ENCODE measurements at places on chromosomes 2 and 18. TPM values are rescaled to one million over a fixed set of nuclear protein-coding genes. Genes with fewer than 3 reads are reported as not detected.

- DNase-seq: no peak
Measured at GRCh38 chr2:35580956-35581355, 774.6 kb upstream of the CRIM1 start.

GRCh38 chr2:51490576-51491234 lies 458.8 kb upstream of the NRXN1 start:
- DNase-seq: no peak

The EMX1 gene
- not detected for total RNA-seq

- no peak for DNase-seq
Measured at GRCh38 chr2:129880971-129881370, 98.5 kb upstream of the RAB6C start.

DNA sequence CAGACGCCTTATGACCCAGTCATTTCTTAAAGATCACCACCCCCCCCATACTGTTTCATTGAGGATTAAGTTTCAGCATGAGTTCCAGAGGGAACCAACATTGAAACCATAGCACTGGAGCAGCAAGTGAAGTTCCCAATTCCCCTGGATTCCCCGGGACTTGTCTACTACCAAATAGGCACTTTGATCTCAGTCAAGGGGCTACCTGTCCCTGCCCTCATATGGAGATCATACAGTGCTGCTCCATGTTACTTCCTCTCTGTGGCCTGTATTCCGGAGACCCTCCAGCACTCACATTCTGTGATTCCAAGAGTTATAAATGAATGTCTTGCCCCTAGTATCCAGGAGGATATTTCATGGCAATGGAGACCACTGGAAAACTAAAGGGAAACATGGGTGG lies 42.5 kb downstream of the RNF144A start:
- peak; percentile 13 for DNase-seq

DNA sequence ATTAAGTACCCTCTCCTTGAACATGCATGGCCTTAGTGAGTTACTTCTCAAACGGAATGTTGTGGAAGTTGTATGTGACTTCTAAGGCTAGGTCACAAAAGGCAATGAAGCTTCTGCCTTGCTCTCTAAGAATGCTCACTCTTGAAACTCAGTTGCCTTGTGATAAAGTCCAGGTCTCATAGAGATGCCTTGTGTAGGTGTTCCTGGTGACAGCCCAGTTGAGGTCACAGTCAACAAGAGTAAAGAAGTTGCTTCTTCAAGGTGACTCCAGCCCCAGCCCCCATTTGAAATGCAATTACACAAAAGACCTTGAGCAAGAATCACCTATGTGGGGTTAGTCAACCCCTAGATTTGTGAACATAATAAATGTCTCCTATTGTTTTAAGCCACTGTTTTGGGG lies 35.6 kb downstream of the PTPN2 start:
- no peak for DNase-seq

DNA sequence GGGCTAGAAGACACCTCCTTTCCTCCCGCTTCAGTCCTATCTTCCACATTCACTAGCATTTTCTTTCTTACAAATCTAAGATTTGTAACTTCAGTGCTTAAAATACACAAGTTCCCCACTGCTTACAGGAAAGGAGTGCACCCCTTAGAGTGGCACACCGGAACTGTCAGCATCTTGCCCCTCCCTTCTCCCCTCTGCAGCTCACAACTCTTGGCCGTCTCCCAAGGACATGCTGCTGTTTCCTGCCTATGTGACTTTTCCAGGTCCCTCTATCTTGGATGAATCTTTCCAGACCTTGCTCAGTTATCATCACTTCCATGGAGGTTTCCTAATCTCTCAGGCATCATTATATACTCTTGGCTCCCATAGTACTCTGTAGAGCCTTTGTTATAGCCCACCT lies 334.8 kb downstream of the CELF4 start:
- no peak for DNase-seq

GRCh38 chr2:156817430-156817829 lies 381.3 kb downstream of the GPD2 start:
- DNase-seq: no peak

DNA sequence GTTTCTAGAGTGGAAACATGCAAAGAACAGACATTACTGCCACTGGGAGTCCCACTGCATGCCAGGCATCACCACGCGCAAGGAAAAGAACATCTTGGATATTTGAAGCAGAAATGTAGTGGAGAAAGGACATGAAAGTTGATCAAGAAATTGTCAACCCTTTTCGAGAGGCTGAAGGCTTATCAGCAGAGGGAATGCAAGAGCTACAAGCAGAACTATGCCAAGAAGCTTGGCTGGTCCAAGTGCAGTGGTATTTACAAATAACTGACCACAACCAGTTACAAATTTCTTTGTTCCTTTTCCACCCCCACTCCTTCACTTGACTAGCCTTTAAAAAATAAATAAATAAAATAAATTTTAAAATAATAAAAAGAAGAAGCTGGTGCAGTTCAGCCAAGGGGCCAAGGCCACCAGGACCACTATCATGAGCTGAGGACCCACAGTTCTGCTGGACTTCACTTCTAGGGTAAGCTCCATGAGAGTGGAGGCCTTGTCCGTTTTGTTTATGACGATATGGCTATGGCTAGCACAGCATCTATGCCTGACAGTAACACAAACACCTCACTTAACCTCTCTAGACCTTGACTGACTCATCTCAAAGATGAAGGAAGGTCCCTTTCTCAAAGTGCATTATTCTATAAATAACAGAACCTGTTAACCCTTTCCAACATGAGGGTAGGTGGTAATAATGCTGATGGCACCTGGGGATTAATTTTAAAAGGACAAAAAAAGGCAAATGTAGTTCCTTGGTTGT lies 20.9 kb downstream of the MARCHF4 start:
- DNase-seq: no peak

GRCh38 chr2:65388051-65388531 lies 44.3 kb downstream of the SPRED2 start:
- DNase-seq: no peak

DNA sequence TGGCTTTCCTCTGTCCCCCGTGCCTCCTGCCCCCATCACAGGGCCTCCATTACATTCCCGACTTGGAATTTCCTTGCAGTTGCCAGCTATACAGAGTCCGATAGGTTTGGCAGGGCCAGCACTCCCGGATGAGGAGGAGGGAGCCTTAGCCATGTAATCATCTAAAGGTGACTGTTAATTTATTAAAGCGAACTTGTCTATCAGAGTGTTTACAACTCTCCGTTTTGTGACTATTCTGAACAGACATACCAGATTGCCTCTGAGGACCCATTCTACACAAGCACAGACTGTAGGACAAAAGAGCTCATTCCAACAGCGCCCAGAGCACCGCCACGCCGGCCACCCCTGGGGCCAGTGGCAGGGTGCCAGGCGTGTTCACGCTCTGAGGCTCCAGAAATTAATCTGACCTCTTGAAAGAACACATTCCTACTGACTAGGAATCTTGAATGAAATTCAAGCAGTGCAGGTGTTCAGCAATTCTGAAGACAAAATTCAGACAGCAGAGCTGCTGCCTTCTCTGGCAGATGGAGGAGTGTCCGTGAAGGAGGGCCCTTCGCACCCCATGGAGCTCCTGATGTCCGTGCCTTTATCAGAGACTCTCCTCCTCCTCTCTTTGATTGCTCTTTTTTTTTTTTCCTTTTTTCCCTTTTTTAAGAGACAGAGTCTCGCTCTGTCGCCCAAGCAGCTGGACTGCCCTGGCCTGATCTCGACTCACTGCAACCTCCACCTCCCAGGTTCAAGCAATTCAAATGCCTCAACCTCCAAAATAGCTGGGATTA lies 58.1 kb upstream of the RALBP1 start:
- DNase-seq: no peak

DNA sequence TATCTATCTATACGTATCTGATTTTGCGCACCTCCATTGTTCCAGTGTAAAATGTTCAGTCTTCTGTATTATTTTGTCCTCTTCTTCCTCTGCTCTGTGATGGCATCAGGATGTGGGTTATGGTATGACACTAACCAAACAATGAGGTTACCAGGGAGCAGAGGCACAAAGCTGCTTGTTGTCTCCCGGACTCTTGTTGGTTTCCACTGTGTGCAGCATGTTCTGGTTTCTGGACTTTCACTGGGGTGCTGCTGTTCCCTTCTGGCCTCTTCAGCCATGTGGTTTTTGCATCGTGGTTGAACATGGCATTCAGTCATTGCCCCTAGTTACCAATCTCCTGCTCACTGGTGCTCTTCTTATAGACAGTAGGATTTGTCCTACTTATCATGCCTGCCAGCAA lies 665.9 kb downstream of the CBLN2 start:
- no peak for DNase-seq

The GATA6 gene
- 12.6 TPM for total RNA-seq

GRCh38 chr2:39664888-39665591 lies 677 bp upstream of the TMEM178A start:
- DNase-seq: no peak

DNA sequence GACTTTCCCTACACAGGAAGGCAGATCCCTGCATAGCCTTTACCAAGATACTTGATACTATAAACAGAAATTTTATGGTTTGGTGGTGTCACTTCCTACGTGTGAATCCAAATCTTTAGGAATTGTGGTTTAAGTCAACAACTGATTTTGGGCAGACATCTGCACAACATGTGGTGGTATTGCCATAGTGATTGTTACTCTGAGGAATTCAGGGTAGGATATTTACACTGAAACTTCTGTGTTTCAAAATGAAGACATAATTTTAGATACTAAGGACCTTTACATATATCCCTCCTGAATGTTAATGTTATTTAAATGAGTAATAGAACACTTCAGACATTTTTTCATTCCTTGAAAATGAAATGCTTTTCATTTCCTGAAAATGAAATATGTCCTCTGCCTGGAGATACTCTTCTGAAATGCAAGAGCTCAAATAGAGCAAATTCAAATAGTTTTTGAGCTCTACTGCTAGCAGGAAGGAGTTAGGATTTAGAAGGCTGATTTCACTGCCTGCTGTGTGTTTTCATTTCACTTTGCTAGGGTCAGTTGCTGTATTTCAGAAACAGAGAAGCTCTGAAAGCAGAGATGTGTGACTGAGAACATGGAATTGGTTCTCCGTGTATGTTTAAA lies 77.2 kb downstream of the MDH1 start:
- DNase-seq: no peak

DNA sequence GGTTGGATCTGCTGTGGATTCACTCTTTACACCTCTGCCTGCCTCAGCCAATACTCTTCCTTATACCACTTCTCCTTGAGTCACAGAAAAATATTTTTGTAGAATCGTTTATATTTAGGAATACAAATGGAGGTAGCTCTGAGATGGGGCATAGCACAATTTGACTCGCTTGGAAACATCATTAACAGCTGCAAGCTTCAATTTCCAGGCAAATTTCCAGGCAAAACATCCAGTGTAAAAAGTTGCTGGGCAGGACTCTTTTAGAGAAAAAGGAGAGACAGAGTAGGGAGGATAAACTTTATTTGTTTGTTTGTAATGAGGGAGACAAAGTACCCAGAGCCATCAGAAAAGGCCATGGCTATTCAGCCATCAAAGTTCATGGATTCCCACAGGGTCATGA lies 74.4 kb upstream of the SOX11 start:
- no peak for DNase-seq

The KCNIP3 gene
- total RNA-seq: 6.2 TPM

DNA sequence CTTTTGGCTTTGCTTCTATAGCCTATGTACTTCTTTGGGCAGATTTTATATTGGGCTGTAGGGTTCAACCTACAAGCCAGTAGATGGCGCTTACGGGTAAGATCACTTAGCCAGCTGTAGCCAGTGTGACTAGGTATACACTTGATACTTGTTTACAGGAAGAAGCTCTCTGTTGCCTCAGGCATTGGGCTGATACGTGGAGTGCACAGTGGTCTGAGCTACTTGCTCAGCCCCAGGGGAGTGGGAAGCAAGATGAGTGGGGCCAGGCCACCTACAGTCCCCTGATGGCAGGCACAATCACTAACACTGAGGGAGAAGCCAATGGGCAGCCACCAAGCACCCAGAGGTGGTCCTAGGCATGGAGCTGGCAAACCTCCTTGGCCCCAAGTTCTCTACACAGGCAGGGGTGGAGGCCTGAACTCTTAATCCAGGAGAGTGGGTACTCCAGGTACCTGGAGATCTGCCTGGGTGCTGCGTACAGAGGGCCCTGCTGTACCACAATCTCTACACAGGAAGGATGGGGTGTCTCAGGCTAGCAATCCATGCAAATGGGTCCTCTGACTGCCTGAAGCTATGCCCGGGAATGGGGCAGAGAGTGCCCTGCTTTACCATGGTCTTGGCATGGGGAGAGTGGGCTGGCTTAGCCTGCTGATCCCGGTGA lies 122.2 kb downstream of the NCOA1 start:
- no peak for DNase-seq

DNA sequence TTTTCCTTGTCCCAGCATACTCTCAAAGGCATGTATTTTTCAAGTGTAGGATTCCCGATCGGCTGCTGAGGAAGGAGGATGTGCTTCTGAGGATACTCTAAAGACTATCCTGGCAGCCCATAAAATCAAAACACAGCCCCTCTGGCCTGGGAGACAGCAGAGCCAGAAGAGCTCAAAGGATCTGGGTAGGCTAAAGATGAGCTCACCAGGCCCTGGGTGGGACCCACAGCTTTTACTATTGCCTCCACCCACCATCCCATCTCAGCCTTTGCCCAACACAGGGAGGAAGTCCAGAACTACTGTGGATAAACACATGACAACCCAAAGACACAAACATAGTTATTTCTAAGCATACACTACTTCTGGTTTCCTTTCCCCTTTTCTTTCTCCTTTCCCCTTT lies 79.1 kb upstream of the ZFP36L2 start:
- peak; percentile 71 for DNase-seq

DNA sequence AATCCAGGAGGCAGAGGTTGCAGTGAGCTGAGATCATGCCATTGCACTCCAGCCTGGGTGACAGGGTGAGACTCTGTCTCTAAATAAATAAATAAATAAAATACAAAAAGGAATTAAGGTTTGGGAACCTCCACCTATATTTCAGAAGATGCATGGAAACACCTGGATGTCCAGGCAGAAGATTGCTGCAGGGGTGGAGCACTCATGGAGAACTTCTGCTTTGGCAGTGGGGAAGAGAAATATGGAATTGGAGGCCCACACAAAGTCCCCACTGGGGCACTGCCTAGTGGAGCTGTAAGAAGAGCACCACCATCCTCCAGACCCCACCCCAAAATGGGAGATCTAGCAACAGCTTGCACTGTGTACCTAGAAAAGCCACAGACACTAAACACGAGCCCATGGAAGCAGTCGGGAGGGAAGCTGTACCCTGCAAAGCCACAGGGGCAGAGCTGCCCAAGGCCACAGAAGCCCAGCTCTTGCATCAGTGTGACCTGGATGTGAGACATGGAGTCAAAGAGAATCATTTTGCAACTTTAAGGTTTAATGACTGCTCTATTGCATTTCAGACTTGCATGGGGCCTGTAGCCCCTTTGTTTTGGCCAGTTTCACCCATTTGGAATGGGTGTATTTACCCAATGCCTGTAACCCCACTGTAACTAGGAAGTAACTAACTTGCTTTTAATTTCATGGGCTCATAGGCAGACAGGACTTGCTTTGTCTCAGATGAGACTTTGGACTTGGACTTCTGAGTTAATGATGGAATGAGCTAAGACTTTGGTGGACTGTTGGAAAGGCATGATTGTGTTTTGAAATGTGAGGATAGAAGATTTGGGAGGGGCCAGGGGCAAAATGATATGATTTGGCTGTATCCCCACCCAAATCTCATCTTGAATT lies 265.3 kb downstream of the ZEB2 start:
- no peak for DNase-seq

GRCh38 chr2:65714866-65715265 lies 282.5 kb upstream of the SPRED2 start:
- no peak for DNase-seq

The LRRTM1 gene
- total RNA-seq: not detected

Measured in ureter (tissue), 1 donor.